ENCODE measurements at places on chromosomes 12 and 14.

DNA sequence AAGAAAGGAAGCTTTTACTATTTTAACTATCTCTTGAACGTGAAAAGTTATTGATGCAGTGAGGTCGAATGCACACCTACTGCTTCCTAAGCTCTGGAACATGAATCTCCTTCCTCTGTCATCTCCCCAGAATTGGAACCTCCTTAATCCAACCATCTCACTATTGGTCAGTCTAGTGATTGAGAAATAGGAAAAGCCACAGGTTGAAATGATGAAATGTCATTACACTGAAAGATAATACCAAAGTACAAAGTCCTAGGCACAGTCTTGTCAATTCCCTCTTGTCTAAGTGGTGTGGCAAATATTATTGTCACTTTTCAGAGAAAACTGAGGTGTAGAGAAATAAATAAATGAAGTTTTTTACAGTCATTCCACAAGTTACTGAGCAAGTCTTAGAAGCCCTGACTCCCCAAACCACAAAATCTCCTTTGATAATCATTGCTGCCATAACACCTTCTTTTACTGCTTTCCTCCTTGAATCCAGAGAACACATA, 19.5 kb upstream of the HIGD1C start:
- no peak for DNase-seq

DNA sequence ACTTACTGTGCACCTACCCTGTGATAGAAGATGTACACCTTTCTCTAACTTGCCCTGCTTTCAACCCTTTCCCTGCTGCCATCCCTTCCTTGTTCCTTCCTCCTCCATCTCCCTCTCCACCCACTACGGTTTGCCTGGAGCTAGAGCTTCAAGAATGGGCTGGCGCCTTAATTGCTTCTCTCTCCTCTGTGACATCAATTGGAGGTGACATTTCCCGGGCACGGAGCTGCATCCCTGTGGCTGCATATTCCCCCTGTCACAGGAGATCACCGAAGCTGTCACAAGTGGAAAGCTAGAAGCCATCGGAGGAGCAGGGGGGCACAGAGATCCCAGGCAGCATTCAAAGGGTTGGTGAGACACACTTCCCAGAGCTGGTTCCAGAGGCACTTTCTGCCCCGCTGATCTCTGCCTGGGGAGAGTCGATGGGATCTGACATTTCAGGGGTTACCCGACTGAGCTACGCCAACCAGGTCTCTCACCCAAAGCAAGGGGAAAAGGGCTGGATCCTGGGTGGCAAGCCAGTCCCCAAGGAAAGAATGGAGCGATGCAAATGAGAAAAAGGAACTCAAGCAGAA, 604.9 kb downstream of the MED13L start:
- no peak for DNase-seq

GRCh38 chr12:65948320-65949008, 124.2 kb downstream of the HMGA2 start:
- DNase-seq: no peak

DNA sequence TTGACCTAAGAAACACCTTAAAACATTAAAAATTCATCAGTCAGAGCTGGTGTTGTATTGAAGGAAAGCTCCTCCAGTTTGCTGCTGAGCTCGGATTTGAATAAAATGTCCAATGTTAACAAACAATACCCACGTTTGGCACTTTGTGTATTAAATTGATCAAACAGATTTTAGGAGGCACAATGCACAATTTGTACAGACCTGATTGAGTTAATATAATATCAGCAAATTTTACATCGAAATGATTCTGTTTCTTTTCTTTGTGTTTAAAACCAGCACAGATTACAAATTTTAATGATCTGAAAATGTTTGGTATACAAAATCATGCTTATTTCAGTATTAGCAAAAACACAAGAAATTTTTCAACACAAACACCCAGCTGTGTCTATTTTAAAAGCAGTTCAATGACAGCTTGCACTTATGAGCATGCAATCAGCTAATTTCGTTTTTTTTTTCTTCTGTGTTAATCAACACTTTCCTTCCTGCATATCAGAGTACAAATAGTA, 2.8 kb upstream of the FOXG1 start:
- DNase-seq: no peak

DNA sequence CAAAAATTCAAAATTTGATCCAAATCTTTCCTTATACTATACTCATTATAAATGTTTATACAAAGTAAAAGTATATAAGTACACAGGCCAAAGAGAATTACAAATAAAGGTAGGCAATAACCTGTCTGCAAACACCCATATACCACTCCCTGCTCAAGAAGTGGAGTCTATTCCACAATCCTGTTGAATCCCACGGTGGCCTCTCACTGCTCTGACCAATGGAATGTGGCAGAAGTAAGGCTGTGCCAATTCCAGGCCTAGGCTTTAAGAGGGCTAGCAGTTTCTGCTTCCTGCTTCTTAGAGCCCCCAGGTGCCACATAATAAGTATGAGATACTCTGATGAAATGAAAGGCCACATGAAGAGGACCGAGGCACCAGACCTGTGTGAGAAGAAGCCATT, 79.8 kb upstream of the CFL2 start:
- no peak for DNase-seq

DNA sequence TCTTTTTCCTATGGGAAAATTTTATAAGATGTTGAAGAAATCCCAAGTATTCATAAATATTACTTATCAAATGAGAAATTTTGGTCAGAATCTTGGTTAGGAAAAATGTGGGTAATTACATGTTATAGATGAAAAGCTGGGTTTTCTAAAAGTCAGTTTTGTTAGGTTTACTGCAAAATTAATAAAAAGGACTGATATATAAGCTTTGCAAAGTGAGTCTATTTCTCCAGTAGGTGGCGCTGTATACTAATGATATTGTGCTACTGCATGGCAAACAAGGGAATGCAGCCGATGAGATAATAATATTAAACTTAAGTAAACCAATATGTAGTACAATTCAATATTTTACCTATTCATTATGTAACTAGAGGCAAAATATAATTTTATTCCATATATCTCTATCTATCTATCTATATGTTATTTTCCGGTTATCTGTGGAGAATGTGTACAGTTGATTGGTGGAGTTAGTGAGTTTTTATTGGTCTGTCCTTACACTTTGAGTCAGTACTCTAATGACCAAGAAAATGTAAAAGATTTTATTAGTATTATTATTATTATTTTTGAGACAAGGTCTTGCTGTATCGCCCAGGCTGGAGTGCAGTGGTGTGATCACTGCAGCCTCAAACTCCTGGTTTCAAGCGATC, 32.9 kb downstream of the MIPOL1 start:
- DNase-seq: peak; percentile 68

DNA sequence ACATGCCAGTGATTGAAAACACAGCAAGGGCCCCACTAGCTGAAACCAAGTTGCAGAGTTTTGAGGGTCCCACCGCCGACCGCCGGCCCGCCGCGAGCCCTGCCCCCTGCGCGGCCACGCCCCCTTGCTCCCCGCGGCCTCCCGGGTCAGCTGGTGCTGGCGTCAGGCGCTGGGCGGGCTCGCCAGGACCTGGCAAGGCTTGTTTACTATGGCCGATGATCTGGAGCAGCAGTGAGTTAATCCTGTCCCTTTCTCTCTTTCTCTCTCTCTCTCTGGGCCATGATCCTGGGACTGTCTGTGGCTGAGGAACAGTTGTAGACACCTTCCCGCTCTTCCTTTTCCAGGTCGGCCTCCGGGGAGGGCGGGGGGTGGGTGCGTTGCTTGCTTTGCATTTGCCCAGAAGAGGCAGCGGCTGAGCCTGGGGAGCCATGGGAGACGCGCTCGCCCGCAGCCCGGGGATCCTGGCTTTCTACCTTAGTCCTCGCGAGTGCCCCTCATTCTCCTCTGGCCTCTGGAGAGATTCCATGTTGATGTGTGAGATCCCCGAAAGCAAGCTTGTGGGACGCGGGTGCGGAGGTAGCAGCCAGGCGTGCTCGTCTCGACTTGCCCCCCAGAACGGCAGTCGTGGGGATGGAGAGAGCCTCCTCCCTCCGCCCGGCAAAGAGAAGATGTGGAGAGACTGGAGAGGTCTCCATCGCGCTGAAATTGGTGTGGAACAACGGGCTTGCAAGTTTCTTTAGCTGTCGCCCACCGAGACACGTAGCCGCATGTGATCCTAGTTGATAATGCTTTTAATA, at the start of gene ABHD4:
ABHD4 (plus strand) TSS at position 202 of the 797 bp plus-strand sequence; CDS start at position 209, 7 bp downstream.
- DNase-seq: no peak
